ENCODE measurements at places on chromosomes 4 and X.

DNA sequence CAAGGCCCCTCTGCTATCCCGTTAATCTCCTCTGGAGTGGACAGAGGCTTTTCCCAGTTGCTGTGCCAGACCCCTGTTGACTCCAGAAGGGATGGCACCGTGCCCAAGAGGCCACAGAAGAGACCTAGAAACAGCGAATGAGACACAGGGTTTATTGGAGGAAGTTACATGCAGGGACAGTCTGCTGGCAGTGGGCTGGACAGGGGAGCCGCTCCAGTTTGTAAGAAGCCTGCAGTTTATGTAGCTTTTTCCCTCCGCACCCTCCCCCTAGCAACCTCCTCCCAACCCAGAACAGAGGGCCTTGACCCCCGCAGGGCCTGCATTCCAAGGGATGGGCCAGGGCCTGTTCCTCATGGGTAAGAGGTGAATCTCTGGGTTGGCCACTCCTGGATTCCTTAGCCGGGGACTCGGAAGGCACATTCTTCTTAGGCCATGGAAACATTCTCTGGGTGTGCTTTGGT is 216.8 kb upstream of the PSAPL1 start:
- no peak for DNase-seq

- DNase-seq, result no peak
Measured at GRCh38 chr4:80033581-80033980, 39.4 kb downstream of the ANTXR2 start.

DNA sequence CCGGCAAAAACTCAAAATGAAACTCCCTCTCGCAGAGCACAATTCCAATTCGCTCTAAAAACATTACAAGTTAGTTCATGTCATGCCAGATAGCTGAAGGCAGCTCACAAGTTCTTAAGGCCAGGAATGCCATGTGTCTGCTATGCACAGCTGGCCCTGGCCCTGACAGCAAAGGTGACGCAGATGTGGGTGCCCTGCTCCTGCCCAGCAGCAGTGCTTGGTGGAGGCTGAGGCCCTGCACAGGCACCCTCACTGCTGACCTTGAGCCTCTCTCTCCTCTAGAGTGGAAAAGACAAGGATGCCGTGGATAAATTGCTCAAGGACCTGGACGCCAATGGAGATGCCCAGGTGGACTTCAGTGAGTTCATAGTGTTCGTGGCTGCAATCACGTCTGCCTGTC is 2.9 kb downstream of the S100P start:
- no peak for DNase-seq

DNA sequence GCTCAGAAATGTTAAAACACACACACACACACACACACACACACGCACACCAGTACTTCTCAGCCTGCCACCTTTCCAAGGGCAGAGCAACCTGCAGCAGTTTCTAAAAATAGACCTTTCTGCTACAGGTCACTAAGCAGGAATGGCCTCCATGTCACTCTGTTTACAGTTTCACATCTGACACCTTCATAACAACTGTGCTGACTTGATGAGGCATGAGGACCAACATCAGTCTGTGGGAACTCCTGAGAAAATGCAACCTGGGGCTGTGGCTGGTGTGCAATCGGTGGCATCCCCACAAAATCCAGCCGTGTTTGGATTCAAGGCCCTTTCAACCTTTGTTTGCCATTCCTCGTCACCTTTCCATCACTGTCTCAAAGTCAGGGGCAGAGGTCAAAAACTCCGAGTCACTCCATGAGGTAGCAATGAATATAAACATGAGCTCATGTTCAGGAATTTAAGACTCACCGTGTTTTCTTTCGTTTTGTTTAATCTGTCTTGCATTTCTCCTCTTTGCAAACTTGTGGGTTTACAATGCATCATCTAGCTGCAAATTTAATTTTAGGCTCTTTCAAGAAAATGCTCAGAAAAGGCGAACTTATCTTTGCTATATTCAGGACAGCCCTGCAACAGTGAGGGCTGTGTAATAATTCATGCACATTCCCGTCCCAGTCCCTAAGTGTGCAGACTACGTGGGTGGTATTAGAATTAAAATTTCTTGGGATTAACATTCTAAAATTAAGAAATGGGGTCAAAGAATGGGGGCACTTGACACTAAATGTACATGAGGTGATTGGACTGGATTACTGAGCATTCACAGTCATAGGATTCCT is 135.3 kb downstream of the SHROOM3 start:
- no peak for DNase-seq

DNA sequence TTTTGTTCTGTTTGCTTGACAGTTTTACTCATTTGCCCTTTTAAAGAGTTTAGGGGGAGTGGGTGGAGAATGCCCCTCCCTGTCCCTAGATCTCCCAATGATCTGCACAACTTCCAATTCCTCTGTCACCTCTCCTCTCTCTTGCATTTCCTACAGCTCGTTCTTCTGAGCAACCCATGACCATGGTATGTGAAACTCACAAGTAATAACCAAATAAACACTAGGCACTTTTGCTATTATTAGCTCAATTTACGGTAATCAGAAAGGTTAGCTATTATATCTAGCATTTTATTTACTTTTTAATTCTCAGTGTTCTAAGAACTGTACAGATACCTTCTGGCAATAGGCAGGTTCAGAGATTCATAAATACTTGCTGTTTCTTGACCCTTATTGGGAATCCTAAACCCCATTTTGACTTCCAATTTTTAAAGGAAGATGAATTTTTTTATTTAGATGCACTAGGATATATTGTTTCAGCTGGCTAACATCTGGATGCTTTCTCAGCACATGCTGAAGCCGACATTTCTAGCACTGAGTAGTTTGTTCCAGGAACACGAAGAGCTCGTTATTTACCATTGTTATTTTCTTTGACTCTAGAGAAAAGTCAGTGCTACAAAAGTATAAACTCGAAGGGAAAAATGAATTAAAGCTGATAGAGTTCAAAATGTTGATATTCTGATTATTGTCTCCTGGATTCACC is 194.7 kb upstream of the TLL1 start:
- DNase-seq, result peak; percentile 61

- DNase-seq, result no peak
Measured at GRCh38 chrX:109372716-109373115, 109.2 kb downstream of the GUCY2F start.

DNA sequence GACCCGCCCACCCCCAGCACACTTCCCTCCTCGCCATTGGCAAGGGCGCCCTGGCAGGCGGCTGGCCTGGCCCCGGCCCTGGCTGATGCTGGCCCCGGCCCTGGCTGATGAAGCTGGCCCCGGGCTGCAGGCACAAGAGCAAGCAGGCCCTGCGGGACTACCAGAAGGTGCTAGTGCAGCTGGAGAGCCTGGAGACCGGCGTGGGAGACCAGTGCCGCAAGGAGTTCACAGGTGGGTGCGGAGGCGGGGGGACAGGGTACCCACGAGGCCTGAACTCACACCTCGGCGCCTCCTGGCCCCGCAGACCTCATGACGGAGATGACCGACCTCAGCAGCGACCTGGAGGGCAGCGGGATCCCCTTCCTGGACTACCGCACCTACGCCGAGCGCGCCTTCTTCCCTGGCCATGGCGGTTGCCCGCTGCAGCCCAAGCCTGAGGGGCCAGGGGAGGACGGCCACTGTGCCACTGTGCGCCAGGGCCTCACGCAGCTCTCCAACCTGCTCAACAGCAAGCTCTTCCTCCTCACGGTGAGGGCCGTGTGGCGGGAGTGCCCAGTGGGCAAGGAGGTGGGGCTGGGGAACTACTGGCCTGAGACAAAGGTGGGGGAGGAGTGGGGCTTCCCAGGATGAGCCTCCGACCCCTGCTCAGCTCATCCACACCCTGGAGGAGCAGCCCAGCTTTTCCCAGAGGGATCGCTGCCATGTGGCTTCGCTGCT is 6.1 kb upstream of the SRPK3 start:
- no peak for DNase-seq

- no peak for DNase-seq
Measured at GRCh38 chr4:140603286-140603685, 34.5 kb upstream of the UCP1 start.

DNA sequence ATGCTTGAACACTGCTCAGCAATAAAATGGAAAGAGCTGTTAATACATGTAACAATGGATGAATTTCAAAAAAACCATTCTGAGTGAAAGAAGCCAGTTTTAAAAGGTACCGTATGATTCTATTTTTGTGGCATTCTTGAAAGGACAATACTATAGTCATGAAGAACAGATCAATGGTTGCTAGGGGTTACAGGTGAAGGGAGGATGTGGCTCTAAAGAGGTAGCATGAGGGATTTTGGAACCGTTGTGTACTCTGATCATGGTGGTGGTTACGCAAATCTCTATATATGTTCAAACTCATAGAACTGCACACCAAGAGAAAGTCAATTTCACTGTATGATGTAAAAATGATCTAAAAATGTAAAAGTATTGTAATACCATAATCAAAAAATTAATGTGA is 40.0 kb upstream of the CTAG2 start:
- DNase-seq, result no peak

- no peak for DNase-seq
Measured at GRCh38 chr4:78459327-78459726, 92.2 kb upstream of the ANXA3 start.

- no peak for DNase-seq
Measured at GRCh38 chr4:99855678-99856077, 38.5 kb downstream of the LAMTOR3 start.

Data from muscle of back (tissue), 13 donors.